ENCODE measurements at places on chromosomes 3 and 15.

- no peak for DNase-seq
Measured at GRCh38 chr3:79954756-79955155, 187.0 kb upstream of the ROBO1 start.

- no peak for DNase-seq
Measured at GRCh38 chr15:58501006-58501405, 69.2 kb downstream of the LIPC start.

- DNase-seq = no peak
Measured at GRCh38 chr3:158140396-158140795, 30.5 kb downstream of the RSRC1 start.

DNA sequence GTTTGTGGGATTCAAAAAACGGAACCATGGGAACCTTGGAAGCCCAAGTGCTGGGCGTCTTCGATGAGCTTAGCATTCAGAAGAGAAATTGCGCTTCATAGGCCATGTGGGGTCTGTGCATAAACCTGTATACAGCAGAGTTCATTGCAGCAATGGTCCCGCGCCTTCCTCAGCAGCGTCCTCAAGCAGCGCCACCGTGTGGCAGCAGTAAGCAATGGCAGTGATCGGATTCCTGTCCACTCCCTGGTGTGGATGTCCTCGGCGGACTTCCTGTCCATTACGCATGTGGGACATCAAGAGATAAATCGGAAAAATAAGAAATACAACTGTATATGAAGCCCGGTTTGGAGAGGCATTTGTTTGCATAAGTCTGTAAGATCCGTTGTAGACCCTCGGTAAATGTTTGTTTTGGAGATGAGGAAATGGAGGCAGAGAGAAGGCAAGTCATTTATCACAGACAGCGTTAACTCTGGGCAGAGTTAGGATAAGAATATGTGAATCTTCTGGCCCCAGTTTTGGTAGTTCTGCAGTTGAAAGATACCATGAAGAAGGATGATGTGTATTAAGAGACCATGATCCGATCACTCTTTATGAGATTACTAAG is 57.7 kb downstream of the CNTN4 start:
- no peak for DNase-seq

DNA sequence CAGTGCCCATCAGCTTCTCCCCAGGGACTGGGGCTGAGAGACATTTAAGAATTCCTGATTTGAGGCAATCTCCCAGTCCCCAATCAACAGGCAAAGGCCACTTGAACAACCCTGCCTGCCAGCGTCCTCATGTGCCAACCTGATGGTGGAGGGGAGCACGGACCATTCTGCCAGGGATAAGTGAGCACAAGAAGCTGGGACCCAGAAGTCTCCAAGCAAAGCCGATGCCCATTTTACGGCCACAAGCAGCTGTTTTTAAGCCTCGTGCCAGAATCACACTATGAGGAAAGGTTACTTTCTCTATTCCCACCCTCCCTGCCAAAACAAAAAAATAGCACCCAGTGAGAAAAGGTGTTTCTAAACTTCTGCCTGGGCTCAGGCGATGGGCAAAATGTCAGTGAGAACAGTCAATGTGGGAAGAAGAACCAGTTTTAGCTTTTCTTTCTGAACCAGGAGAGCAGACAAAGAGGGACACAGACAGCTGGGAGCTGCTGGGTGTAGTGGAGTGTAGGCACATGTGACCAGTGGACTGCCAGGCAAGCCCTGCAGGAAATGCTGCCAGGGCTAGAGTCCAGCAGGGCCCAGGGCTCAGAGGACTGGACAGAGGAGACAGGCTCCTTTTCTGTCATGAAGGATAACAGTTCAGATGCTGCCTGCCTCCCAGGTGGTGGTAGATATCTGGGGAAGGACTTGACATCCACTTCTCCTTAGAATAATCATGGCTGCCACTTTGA is 57.7 kb downstream of the ATP2B2 start:
- no peak for DNase-seq

- no peak for DNase-seq
Measured at GRCh38 chr3:197854596-197855343, 63.7 kb downstream of the LRCH3 start.

DNA sequence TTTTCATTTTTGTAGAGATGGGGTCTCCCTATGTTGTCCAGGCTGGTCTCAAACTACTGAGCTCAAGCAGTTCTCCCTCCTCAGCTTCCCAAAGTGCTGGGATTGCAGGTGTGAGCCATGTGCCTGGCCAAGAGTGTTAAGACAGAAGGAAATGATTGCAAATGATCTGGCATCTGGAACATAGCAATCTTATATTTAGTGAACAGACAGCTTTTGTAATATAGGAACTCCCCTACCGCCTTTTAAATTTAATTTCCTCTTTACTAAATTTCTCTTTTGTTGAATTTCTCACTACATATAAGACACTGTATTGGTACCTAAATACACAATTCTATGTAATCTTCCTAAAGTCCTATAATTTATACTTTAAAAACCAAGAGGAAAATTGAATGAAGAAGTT is 13.1 kb downstream of the ANO10 start:
- no peak for DNase-seq

GRCh38 chr3:30751610-30752299 is 142.7 kb downstream of the GADL1 start:
- peak; percentile 18 for DNase-seq

DNA sequence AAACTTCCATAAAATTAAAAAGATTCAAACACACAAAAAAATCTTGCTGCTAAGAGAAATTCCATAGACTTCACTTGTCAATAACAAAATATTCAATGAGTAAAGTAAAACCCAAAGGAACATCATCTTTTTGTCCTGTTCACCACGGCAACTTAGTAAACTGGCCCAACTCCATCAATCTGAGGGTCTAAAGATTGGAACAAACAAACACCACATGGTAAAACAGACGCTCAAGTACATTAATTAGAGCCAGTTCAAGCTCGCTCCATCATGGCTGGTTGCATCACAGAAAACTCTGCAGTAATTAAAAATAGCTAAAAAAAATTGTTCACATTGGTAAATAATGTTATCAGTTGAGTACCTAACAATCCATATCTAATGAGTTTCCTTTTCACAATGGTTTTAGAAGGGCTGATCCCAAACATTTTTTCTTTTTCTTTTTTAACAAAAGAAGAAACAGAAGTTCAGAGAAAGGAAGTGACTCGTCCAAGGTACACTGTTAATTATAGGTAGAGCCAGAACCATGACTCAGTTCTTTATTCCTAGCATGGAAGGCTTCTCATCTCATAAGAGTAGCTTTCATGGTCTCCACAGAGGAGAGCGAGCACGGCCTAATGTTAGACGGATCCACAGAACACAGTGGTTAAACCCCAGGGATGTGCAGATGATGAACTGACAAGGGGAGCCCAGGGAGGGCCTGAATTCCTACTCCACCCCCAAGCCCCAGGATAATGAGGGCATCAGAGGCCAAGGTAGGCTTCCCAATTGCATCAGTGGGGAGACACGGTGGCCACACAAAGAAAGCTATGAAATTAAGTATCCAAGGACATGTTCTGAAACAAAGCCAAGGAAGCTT is 79.2 kb upstream of the ARHGEF3 start:
- DNase-seq = no peak

GRCh38 chr3:169148448-169149348 is 514.8 kb downstream of the MECOM start:
- DNase-seq = no peak

DNA sequence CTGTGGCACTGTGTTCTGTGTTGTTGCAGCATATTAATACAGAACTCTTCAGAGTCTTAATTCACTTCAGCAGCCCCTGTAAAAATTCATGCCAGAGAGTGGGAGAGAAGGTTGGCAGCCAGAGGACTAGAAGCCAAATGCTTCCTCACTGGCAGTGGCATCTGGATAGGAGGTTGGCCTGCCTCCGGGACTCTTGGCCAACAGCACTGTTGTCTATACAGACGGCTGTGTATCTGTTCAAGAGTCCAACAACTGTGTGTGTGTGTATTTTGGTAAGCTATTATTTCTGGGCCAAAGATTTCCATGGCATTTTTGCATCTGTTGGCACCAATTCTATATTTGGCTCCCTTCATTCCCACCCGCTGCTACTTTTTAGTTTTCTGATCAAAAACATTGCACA is 156.0 kb upstream of the SOX2 start:
- DNase-seq = no peak

DNA sequence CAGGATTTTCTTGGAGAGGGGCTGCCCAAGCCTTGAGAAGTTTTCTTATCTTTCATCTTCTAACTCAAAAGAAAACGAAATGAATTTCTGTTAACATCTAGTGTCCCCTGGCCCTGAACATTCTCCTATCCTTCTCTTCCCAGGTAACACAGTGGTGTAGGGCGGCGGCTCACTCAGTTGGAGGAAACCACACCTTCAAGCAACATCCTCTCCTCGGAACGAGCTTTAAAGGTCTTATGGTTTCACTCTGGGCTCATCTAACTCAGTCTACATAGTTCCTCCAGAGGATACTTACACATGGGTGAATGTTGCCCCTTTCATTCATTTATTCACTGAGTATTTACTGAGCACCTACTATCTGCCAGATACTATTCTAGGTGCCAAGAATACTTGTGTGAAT is 31.0 kb upstream of the KLHL6 start:
- peak; percentile 3 for DNase-seq

- DNase-seq = no peak
Measured at GRCh38 chr3:58667704-58668103, 1.1 kb upstream of the FAM3D start.

- peak; percentile 23 for DNase-seq
Measured at GRCh38 chr3:101828691-101829436, 20.4 kb upstream of the NFKBIZ start.

GRCh38 chr3:106629215-106629832 is 747.9 kb upstream of the CCDC54 start:
- DNase-seq = no peak

- DNase-seq = no peak
Measured at GRCh38 chr3:73499787-73500186, 125.0 kb downstream of the PDZRN3 start.

DNA sequence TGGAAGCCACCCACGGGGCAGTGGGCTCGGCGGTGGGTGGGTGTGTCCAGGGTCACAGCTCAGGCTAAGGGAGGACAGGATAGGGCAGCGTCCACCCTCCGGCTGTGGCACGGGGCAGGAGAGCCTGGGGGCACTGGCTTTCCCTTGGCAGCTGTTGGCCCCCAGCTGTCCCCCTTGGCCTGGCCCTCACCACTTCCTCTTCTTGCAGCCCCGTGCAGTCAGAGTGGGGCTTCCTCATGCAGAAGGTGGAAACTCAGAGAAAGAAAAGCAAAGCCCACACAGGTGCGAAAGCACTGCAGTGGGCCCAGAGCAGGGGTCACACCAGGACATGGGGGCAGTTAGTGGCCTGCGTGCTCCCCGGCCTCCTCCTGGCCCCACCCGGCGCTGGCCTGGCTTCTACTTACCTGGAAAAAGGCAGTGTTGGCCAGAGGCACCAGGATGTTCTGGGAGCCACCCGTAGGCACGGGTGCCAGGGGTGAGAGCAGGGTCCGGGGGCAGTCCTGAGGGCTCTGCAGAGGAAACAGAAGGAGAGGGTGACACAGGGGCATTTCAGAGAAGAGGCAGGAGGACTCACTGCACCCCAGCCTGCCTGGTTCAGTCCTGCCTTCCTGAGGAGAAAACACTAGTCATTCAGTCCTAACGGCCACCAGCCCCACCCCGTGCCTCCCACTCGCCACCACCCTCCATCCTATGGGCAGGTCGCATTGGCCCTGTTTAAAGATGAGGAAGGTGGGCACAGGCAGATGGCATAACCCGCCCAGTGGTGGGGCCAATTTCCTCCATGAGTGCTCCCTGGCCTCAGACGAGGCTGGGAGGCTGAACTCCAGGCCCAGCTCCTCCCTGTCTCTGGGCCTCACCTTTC is 28.3 kb downstream of the PLXND1 start:
- no peak for DNase-seq

DNA sequence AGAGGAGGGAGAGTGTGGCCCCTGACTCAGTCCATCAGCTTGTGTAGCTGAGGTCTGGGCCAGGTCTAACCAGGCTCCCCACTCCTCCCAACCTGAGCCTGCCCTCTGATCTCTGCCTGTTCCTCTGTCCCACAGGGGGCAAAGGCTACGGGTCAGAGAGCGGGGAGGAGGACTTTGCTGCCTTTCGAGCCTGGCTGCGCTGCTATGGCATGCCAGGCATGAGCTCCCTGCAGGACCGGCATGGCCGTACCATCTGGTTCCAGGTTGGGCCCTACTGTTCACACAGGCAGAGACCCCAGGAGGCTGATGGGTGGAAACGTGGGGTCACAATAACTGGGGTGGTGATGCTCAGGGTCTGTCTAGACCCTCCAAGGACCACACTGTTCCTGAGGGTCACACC is 6.8 kb downstream of the NEIL1 start:
- no peak for DNase-seq

DNA sequence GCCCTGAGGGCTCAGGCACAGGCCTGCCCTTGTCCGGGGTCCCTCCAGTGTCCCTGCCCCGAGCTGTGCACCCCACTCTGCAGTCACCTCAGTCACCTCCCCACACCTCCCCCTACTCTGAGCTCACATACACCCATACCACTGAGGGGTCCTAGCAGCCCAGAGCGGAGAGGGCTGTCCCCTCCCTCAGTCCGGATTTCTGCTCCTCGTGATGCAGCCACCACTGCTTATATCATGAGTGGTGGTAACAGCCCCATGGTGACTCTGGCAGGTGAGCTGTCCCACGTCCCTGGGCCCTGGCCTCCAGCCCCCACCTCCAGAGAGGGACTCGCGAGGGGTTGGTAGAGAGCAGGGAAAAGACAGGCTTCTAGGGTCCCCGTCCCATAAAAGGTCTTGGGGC is 8.0 kb downstream of the CSPG4 start:
- DNase-seq = no peak

DNA sequence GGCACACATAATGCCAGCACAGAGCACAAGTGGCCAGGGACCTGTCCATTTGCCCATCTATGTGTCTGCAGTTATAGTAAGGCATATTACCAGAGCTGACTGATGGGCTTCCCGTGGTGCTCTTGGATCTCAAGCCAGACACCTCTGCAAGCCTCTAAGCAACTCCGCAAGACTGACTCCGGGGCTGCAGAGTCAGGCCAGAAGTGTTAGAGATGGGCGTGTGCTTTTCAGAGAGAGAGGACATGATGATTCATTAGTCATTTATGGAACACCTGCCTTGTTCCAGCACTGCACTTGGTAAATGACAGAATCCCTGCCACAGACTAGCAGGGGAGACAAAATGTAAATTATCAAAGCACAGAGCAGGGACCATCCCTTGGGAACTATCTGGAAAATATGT is 559.0 kb downstream of the PDCD6IP start:
- no peak for DNase-seq

Measured in activated T-helper 1 cell treated with Interleukin-2 at 50 U/mL for 16 hours (primary cell).